Stimulated activated CD4-positive, alpha-beta T cell treated with anti-CD3 and anti-CD28 coated beads, TNF-alpha, amount 100 ng/mL, for 1 hour (primary cell): ENCODE measurements at places on chromosomes 4 and X.

- DNase-seq = no peak
Observed at GRCh38 chr4:96016634-96017299, 176.9 kb downstream of the PDHA2 start.

GRCh38 chrX:107985033-107985432 is 2.9 kb upstream of the TEX13B start:
- no peak for DNase-seq

DNA sequence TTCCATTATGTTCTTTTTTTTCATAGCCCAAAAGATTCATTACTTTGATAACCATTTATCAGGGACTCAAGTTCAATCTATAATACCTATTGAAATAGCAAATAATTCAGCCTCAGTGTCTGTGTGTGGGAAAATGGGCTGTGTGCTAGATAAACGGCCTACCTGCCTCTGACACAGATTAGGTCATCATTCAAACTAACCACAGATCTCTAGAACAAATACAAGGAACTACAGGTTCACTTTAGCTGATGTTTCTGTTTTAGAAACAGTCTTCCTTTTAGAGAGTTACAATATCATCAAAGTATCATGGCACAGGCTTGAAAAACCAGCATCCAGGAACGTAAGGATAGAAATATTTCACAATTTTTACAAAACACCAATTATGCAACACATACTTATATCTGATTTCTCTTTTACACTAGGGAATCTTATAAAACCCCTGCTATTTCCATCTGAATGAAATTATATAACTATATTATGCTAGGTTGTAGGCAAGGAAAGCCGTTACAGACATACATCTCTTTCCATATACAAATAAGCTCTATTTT is 56.6 kb upstream of the MAB21L2 start:
- DNase-seq = no peak

- no peak for DNase-seq
Observed at GRCh38 chrX:130108647-130109428, 1.5 kb downstream of the ELF4 start.

- no peak for DNase-seq
Observed at GRCh38 chr4:75634281-75634680, 4.0 kb upstream of the CDKL2 start.

DNA sequence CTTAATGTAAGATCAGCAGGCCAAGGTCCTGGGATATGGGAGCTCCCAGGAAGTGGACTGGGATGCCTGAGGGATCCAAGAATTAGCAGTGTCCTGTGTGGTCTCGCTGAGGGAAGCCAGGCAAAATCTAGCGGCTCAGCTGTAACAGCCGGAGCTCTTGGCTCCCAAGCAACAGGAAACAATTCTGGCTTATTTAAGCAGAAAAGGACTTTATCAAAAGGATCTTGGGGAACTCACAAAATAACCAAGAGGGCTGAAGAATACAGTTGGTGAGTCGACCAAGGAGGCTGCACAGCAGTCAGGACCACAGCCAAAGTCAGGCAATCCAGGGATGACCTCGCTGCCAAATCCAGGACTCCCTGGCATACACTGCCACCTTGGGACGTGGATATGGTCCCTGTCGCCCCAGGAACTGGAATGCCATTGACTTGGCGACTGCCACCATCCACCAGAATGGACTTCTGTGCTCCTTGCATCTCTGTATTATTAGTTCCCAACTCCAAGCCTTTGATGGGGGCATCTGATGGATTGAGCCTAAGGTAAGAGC is 165.3 kb upstream of the BCOR start:
- no peak for DNase-seq

DNA sequence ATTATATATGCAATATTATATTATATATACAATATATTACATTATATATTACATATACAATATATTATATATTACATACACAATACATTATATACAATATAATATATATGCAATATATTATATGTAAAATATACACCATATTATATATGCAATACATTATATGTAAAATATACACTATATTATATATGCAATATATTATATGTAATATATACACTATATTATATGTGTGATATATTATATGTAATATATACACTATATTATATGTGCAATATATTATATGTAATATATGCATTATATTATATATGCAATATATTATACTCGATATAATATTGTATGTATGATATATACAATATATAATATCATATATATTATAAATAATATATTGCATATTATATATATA is 457.4 kb downstream of the SMARCA1 start:
- DNase-seq = no peak

GRCh38 chrX:122835886-122836285 is 348.2 kb upstream of the GRIA3 start:
- no peak for DNase-seq

- DNase-seq = no peak
Observed at GRCh38 chr4:110096405-110096804, 102.0 kb downstream of the ELOVL6 start.

GRCh38 chrX:154049209-154050112 is 29.8 kb upstream of the IRAK1 start:
- no peak for DNase-seq

- DNase-seq = no peak
Observed at GRCh38 chr4:88398381-88398780, 19.7 kb downstream of the HERC6 start.

GRCh38 chr4:12880844-12881243 is 603.3 kb downstream of the RAB28 start:
- no peak for DNase-seq

- DNase-seq = no peak
Observed at GRCh38 chr4:2662598-2662997, 93.5 kb downstream of the TNIP2 start.

GRCh38 chr4:4627111-4627510 is 85.3 kb upstream of the STX18 start:
- DNase-seq = no peak

DNA sequence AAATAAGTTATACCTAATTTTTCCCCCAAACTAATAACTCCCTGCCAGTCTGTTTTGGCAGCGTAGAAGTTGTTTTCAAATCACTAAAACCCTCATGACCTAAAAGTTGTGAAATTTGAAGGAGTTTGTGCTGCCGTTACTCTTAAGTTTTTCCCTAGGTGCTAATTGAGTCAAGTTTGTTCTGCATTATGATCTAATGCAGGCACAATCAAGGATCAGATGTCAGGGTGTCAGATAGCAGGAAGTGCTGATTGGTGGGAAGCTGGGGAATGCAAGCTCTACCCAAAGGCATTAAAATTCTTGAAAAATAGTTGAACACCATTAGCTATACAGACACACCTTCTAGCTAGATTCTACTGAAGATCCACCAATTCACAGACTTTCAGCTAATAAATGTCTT is 51.9 kb downstream of the ARX start:
- DNase-seq = no peak

GRCh38 chrX:68462653-68463052 is 29.4 kb upstream of the OPHN1 start:
- DNase-seq = no peak
